ENCODE measurements at places on chromosomes 5 and 9.

DNA sequence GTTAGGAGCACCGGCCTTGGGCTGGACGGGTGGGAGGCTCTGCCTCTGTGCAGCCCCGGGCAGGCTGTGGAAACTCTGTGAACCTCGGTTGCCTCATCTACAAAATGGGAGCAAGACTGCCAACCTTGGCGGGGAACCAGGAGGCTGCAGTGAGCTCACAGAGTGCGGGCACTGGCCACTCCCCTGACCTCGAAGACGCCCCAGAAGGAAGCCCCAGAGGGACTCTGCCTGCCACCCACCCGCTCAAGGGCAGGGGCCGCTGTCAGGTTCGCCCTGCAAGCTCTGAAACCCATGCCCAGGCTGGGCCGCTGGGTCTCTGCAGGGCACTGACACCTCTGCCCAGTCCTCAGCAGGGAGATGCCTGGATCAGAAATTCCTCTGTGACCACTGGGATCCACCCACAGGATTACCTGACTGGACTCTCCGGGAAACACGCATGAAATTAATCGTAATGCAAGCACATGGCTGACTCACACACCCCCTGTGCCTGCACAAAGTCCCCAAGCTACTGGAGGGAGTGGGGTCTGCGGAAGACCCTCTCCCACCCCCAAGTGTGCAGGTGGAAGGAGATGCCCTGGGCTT, 7.4 kb downstream of the CCDC187 start:
- no peak for DNase-seq

- no peak for DNase-seq
Observed at GRCh38 chr9:82325907-82326306, 337.3 kb downstream of the SPATA31D1 start.

GRCh38 chr5:137607771-137608170, 108.6 kb upstream of the SPOCK1 start:
- DNase-seq = no peak

DNA sequence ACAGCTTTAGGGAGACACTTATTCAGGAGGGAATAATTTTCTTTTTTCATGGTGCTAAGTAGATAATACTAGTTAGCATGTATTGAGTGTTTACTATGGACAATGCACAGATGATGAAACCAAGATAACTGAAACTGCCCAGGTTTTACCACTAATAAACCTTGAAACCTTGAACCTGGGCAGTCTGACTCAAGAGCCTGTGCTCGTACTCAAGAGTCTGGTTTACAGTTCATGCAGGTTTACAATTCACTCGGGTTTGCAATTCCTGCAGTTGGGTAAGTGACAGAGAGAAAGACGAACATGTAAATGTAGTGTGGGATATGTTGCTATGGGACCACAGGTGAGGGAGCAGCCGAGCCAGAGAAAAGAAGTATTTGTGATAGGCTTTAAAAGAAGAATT, 28.2 kb downstream of the NUP214 start:
- no peak for DNase-seq

GRCh38 chr5:164224772-164225171, 719.4 kb downstream of the MAT2B start:
- no peak for DNase-seq

DNA sequence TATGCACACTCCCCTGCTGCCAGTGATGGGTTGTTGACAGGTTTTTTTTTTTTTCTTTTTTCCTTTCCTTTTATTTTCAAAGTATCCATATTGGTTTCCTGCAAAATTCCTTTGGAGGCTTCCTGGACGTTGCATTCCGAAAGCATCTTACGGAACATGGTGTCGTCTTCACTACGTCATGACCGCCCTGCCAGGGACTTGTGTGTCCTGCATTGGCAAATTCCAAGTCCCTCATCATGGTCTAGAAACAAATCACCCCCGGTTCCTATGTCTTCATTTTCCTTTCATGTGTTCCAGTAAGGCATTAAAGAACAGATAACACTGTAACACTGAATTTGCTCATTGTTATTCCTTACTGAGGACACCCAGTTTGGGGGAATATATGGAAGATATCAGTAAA, 35.0 kb upstream of the ADAMTSL1 start:
- no peak for DNase-seq

DNA sequence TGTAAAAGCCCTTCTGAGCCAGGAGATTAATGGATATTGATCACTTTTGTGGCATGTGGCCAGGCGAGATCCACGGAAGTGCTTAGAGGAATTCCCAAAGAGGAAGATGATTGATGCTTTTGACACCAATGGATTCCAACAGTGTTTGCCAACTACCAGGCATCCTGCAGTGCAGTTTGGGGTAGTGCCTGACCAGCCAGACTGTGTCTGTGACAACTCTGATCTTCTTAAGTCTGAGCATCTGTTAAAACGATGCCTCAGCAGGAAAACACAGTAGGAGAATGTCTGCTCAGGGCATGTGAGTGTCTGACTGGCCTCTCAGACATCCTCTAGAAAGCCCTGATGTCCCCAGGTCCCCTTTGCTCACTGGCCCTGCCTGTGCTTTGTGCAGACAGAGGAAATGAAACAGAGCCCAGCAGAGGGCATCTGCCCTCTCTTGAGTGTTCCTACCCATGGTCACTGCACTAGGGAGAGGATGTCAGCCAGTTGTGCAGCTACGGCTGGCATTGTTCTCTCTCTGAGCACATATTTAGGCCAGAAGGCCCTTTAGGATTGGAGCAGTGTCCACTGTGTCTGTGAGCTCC, 57.0 kb downstream of the TRPC7 start:
- no peak for DNase-seq

DNA sequence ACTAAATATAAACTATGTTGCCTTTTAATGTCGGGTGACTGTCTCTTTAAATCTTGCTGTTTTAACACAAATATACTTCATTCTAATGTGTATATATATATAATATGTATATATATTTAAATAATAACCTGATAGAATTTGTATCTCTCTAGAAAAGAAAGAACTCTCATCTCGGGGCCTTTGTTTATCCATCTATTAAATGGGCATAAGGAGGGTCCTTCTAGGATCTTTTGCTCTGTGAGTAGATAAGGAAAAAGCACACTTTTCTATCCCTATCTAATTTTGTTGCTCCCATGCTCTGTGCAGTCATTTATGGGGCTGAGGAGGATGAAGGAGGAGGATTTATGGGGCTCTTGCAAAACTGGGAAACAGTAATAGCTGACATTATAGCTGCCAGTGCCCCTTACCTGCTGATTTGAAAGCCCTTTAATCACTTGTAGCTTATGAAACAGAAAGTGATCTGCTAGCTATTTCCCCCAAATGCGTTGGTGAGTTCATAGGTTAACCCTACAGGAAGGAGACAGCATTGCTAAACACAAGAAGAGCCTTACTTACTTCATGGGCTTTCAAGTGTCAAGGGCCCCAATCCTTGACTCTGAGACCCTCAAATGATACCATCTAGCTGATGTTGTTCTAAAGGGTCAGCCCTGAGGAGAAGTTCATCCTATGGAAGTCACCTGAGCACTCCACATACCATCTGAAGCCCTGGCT, 5.8 kb upstream of the PPARGC1B start:
- no peak for DNase-seq

- DNase-seq = no peak
Observed at GRCh38 chr9:97873882-97874281, 20.9 kb downstream of the FOXE1 start.

- DNase-seq = no peak
Observed at GRCh38 chr5:154097031-154097430, 58.3 kb downstream of the MFAP3 start.

DNA sequence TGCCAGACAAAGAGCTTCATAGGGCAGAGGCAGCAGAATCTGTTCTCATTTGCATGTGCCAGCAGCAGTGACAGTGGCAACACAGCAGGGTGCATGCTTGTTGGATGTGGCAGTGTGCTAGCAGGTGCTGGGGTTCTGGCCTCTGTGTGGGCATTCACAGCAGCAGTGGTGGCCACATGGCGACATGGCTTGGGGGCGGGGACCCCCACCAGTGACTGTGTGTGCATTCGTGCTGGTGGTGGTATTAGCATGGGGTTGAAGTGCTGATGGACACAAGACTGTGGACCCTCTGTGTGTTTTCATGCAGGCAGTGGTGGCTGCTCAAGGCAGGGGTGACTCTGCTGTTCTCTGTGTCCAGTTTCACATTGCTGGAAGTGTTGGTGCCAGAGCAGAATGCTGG, 183.2 kb upstream of the PDE4D start:
- DNase-seq = no peak

GRCh38 chr5:89545076-89545475, 662.1 kb upstream of the MEF2C start:
- DNase-seq = no peak

DNA sequence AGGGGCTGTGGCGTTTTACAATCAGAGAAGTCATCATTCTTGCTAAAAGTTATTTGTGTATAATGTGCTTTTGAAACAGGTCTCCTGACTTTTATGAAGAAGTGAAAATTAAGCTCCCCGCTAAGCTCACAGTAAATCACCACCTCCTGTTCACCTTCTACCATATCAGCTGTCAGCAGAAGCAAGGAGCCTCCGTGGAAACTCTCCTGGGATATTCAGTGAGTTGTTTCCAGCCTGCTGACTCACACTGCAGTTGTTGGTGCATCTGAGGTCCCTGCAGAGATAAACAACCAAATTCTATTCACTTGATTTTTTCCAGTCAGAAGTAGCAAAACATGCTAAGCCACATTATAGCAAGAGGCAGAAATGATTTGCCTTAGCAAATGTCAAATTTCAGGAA, 156.7 kb downstream of the DOCK8 start:
- no peak for DNase-seq

DNA sequence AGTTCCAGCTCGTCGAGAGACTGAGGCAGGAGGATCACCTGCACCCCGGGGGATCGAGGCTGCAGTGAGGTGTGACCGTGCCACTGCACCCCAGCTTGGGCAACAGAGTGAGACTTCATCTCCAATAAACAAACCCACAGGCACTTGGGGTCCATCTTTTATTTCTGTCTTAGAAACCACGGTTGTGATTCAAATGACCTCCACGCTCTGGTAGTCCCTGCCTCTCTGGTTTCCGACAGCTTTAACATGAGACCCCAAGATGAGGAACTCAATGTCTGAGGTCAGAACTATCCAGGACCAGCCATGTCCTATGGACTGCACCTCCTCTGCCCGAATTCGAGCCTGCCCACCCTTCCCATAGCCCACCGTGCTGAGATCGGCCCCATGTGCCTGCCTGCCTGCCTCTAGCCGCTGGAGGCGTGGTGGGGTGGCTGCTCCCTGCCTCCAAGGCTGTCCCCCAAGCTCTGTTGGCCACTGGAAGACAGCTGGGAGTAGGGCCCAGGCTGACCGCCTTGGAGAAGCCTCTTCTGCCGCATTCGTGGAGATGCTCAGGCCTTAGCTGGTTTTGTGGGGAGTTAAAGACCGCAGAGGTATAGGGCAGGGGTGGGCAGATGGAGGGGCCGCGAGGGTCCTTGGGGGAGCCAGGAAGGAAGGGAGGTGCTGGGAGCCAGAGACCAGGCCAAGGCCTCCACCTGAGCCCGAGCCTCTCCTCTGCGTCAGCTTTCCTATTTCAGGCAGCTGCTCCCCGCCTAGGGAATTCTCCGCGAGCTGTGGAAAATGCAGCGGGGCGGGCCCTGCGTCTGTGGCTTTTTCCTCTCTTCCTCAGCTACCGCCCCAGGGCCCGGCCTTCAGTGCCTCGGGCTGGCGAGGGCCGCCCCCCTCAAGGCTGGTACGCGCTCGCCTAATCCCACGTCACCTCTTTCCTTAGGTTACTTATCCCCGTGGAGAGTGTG, 6.9 kb upstream of the WDR5 start:
- DNase-seq = no peak

GRCh38 chr5:14257995-14258403, 114.9 kb downstream of the TRIO start:
- DNase-seq = no peak

- DNase-seq = no peak
Observed at GRCh38 chr9:137409515-137409914, 13.4 kb downstream of the EXD3 start.

GRCh38 chr9:27365707-27366376, 68.9 kb upstream of the EQTN start:
- DNase-seq = no peak

DNA sequence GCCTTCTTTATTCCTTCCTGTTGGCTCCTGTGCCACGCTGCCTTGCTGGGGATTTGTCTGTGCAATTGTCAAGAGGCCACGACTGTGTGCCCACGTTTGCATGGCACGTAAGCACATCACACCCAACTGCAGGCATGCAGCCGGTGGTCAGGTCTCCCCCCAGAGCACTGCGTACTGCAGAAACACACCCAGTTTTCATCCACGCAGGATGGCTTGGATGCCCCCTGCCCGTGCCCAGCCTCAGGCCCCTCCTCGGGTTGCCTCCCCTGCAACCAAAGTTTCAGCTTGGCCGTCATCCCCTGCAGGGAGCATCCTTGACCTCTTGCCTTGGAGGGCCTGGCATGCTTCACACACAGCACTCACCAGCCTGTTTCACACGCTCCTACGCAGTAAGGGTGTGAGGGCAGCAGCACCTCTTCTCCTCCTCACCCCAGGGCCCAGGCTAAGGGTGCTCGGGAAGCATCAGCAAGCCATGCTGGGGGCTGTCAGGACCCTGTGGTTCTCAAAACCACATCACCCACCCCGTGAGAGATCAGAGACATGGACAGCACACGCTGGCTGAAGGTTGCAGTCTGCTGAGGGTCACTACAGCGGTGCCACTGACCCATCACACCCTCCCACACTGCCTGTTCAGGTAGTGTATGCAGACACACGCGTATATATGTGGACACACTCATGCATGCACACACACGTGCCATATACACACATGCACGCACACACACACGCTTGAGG, 3.1 kb downstream of the MRPL36 start:
- no peak for DNase-seq

GRCh38 chr9:131942146-131942720, 137.4 kb downstream of the MED27 start:
- no peak for DNase-seq

DNA sequence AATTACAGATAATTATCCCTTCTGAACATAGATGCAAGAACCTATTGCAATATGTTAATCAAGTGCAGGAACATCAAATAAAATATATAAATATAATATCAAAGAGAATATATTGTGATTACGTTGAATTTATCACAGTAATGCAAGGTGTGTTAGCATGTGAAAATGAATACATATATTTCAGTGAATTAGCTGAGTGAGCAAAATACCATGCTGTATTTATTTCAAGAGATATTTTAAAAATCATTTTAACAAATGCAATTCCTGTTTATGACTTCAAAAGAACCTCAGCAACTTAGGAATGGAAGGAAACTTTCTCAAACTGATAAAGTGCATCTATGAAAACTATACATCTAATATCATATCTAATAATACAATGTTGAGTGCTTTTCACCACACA, 856.9 kb upstream of the PTPRD start:
- DNase-seq = no peak

GRCh38 chr9:137749511-137749910, 128.1 kb upstream of the CACNA1B start:
- DNase-seq = no peak

- DNase-seq = no peak
Observed at GRCh38 chr5:173925449-173926071, 37.4 kb downstream of the CPEB4 start.

GRCh38 chr9:78031444-78031892, at the start of gene GNAQ:
Gene GNAQ (minus strand): TSS chr9:78031811. CDS start chr9:78031235, 576 bp downstream.
- DNase-seq = no peak

GRCh38 chr5:175837171-175837699, 34.1 kb upstream of the CPLX2 start:
- DNase-seq = no peak
